GM12864 (cell line): ENCODE measurements at places on chromosomes 16 and 17.
A peak's percentile ranks its signal among the peaks of the same experiment; 100 is the strongest.

DNA sequence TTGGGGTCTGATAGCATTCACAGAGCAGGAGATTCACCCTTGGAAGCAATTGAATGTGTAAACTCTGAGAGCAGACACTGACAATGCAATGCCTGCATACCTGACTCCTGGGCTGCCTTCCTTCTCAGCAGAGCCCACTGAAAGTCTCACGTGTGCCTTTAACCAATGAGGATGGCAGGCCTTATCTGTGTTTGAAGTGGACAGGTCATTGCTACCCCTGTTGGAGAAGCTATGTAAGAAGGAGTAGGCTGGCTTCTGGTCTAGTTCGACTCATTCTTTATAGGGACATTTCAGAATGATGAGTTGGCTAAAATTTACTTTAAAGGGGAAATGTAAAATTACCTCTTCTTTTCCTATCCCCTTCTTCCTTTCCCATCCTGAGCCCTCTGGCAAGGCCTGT lies 446.3 kb downstream of the SLC39A11 start:
- no peak for DNase-seq

DNA sequence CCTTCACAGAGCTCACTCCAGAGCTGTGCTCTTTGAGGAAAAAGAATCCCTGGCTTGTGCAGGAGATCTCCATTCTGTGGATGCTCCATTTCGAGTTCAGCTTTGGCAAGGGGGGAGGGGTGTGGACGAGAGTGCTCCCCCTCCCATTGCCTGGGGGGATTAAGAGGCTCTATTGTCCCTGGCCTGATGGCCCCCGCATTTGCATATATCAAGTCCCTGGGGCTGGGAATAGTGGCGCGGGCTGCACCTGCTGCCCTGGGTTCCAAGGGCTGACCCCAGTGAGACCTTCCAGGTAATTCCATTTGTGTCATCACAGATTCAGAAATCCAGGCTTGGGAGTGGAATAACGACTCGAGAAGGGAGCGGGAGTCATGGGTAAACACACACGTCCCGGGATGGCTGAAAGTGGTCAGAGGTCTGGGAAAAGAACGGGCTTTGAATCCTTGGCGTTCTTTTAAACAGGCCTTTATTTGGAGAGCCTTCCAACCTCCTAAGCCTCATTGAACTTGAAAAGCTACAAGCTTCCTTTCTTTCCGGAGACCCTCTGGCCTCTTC lies 479.3 kb downstream of the HS3ST3B1 start:
- DNase-seq: no peak

DNA sequence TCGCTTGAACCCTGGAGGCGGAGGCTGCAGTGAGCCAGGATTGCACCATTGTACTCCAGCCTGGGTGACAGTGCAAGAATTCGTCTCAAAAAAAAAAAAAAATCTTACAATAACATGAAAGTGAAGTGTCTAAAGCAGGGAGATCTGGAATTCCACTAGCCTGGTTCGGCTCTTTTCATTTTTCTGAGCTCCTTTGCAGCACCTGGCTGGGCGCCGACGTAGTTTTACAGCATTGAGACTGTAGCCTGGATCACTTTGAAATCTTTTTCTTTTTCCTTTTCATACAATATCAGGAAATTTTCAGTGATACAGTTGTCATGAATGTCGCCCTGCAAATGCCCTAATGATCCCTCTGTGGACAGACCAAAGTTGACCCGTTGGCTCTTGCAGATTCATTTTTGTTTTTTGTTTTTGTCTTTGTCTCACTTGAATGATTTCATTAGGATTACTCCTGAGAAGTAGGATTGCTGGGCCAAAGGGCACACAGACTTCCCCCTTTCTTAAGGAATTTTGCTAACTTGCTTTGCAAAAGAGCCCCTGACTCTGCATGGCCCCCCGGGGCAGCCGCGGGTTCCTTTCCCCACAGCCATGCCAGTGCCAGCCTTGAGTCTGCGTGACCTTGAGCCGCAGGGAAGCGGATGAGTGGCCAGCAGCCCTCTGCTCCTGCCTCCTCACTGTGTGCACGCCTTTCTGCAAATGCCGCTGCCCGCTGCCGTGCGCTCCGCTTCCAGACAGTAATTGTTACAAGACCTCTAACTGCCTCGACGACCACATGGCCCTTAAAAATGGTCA lies 28.0 kb downstream of the CRISPLD2 start:
- DNase-seq: no peak

GRCh38 chr17:10325031-10325695 lies 47.6 kb downstream of the MYH13 start:
- DNase-seq: no peak

DNA sequence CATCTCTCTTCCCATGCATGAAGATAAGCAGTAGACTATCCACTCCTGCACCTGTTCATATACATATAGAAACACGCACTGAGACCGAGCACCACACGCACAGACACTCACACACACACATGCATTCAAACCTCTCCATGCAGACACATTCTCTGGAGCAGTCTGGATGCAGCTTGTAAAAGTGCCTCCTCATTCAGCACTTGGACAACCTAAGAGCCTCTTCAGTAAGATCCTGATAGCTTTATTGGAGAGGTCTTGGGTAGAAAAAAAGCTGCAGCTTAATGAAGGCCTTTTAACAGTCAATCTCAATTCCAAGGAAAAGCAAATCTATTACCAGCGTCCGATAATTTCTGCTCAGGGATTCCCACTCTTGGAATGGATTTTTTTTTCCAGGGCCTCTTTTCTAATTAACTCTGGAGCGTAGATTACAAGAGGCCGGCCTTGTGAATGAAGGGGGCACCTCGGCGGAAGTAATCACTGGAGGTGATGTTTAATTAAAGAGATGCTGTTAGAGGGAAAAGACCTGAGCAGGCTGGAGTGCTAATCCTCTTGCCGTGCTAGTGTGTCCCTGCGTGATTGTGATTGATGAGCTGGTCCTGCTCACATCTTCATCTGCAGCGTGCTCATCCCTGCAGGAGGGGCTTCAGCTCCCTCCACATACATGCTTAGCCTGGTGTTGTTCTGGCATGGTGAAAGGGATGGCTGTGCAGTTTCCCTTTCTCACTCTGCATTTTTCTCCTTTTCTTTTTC lies 155.1 kb downstream of the RBFOX1 start:
- no peak for DNase-seq

GRCh38 chr16:49528866-49529288 lies 155.3 kb downstream of the C16orf78 start:
- no peak for DNase-seq

DNA sequence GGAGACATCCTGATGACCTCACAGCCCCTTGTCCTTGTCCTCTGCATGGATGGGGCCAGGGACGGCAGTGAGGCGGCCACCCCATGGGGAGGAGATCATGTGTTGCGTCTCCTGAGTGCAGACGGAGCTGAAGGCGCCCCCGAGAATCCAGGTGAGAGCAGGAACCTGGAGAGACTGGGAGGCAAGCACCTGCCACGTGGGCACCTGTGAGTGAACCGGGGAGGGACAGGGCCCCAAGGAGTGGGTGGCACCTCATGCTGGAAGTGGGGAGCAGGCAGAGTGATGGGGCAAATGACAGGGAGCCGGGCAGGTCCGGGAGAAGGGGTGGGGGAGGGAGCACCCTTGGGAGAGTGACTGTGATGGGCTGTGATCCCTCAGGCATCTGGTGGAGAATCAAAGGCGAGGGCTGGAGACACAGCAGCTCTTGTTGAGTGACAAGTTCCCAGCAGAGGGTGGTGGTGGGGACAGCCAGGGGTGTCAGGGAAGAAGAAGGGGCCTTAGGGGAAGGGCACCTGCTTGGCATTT lies 174.3 kb upstream of the CHMP6 start:
- DNase-seq: no peak

- DNase-seq: no peak
Observed at GRCh38 chr17:73801455-73802100, 157.3 kb upstream of the SDK2 start.

DNA sequence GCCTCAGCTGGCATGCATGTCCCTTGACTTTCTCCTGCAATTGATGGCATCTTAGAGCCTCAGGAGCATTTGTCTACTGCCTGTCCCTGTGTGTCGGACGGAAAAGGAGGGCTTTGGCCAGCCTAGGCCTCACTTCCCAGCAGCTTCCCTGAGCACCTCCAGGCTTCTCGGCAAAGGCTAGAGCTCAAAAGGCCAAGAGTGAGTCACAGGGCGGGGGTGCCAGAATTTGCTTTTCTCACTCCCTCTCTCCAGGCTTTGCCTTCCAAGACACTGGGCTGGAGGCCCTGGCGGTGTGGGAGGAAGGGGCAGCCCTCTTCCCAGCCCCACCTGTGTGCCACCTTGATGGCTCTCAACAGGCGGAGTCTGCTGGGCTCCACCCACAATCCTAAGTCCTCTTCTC lies 107.3 kb upstream of the MAF start:
- DNase-seq: no peak

GRCh38 chr17:49218941-49219913 lies 8.7 kb downstream of the ABI3 start:
- DNase-seq: peak; percentile 46

- DNase-seq: no peak
Observed at GRCh38 chr16:81499576-81500380, 55.2 kb downstream of the CMIP start.

- no peak for DNase-seq
Observed at GRCh38 chr16:49497466-49497865, 123.9 kb downstream of the C16orf78 start.

GRCh38 chr17:73126716-73127473 lies 34.4 kb upstream of the SLC39A11 start:
- DNase-seq: no peak

- no peak for DNase-seq
Observed at GRCh38 chr17:36592316-36592715, 637 bp downstream of the DHRS11 start.

- DNase-seq: no peak
Observed at GRCh38 chr17:82490512-82491195, 28.9 kb upstream of the FOXK2 start.

DNA sequence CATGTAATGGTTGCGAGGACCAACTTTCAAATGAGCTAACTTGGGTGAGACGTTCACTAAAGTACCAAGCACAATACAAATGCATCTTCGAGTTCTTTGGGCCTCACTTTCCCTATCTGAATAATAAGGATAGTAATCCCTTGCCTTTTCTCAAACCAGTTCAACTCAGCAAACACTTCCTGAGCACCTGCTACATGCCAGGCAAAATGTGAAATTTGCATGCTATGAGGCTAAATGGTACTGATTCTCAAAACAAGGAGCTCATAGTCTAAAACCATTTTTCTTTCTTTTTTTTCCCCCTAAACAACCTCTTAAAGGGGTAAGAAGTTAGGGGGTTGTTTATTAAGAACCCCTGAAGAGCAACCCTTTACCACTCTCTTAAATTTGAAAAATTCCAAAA lies 101.4 kb upstream of the HLF start:
- DNase-seq: no peak

DNA sequence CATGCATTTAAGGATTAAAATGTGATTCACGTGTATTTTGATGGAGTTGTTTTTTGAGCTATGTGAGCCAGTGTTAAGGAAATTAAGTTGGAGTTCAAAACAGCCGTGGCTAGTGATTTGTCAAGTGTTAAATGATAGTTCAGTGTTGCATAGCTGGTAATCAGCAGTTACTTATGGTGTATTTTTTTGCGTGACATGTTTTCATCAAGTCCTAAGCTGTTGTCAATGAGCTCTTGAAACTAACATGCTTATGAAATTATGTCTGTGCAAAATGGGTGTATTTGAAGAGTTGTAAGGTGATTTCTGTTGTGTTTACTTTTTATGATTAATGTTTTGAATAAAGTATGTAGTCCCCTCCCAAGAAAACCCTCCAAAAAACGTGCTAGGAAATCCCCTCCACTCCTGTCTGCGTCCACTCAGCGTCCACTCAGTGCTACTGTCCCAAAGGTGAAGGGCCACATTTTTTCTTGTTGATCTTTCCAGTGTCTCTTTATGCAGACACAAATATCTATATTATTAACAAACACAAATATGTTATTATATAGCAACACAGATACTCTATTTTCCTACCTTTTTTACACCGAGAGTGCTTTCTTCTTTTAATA lies 30.0 kb downstream of the USP10 start:
- no peak for DNase-seq

DNA sequence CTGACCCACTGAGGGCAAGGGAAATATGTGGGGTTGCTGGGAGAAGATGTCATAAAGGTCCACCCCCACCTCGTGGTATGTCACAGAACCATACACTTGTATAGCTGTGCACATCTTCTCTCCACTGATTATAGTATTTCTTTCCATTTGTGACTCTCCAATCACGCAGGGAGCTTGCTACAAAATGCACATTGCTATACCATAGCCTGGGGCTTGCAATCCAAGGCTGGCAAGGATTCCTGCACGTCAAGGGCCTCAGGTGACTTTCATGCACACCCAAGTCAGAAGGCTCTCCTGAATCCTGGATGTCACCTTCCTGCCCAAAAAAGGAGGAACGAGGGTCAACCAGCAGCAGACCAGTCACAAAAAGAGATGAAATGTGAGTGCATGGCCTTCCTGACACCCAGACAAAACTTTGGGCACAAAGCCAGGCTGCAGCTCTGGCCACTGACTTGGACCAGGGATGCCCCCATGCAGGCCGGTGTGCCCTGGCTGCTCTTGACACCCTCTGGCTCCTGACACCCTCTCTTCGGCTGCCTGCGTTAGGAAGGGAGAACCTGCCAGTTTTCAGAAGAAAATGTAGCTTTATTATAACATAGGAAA lies 12.1 kb downstream of the TBC1D26 start:
- no peak for DNase-seq

GRCh38 chr16:81905277-81905676 lies 106.0 kb downstream of the SDR42E1 start:
- DNase-seq: no peak

DNA sequence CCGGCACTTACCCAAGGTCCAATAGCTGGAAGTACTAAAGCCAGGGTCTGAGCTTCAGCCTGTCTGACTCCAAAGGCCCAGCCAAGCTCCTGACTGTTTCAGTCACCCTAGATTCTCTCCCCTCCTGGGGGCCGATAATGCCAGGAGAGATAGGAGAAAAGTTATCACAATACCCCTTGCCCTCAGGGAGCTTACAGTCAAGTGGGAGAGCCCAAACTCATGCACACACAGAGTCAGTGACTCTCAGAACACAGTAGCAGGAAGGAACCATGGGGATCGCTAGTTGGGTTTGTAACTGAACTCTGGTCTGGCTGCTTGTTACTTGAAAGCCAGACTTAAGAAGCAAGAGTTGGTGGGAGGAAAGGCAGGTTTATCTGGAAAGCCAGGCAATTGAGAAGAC lies 14.9 kb downstream of the ZNF768 start:
- no peak for DNase-seq
